ENCODE measurements at places on chromosomes 13 and 19. TPM values are rescaled to one million over a fixed set of nuclear protein-coding genes. Genes with fewer than 3 reads are reported as not detected.

The FCAR gene
- 0.39 TPM for total RNA-seq

GRCh38 chr13:37313372-37313771 is 207.9 kb upstream of the CSNK1A1L start:
- no peaks in the 10 kb centered on the region for H3K36me3 ChIP-seq
- H3K27ac ChIP-seq, result no peak overlapping the region
- H3K27me3 ChIP-seq, result no peaks in the 10 kb centered on the region
- DNase-seq, result no peak
- no peak overlapping the region for H3K4me3 ChIP-seq

DNA sequence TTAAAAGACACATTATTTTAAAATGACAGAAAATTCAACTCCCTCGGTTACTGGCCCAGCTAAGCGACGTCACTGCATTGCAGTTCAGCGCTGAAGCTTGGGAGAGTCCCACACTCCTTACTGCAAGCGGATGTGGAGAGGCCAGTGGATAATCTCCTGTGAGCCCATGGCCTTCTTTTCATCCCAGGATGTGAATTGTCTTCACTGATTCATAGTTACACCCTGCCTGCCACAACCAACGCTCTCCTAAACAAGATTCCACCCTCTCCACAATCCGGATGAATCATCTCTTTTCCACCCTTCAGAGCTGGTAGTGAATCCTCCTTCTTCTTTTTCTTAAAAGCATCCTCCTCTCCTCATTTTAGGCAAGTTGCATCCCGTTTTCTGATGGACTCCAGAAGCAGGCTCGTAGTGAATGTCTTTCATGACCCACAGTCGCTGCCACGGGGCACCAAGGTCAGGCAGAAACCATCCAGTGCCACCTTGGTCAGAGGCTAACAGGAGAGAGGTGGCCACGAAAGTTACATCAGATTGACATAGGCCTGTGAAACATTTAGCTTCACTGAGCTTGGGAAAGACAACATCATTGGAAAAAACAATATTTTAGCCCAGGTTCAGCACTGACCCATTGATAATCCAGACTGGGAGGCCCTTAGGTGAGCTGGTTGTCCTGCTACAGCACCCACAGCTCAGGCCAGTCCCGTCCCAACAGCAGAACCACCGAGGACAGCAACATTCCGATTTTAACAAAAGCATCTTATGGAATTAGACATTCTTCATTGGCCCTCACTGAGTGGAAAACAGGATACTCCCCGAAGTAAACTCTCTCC is 2.0 kb downstream of the GJB2 start:
- H3K4me3 ChIP-seq, result peak overlapping the region; percentile 68
- peaks cover 18% of the 10 kb centered on the region for H3K4me1 ChIP-seq
- H3K27me3 ChIP-seq, result peaks cover 77% of the 10 kb centered on the region
- DNase-seq, result no peak
- no peaks in the 10 kb centered on the region for H3K36me3 ChIP-seq

GRCh38 chr13:76976490-76976889 is 15.4 kb upstream of the CLN5 start:
- no peak overlapping the region for H3K27ac ChIP-seq
- peaks cover 21% of the 10 kb centered on the region for H3K4me1 ChIP-seq
- no peak for DNase-seq
- H3K36me3 ChIP-seq, result no peaks in the 10 kb centered on the region

DNA sequence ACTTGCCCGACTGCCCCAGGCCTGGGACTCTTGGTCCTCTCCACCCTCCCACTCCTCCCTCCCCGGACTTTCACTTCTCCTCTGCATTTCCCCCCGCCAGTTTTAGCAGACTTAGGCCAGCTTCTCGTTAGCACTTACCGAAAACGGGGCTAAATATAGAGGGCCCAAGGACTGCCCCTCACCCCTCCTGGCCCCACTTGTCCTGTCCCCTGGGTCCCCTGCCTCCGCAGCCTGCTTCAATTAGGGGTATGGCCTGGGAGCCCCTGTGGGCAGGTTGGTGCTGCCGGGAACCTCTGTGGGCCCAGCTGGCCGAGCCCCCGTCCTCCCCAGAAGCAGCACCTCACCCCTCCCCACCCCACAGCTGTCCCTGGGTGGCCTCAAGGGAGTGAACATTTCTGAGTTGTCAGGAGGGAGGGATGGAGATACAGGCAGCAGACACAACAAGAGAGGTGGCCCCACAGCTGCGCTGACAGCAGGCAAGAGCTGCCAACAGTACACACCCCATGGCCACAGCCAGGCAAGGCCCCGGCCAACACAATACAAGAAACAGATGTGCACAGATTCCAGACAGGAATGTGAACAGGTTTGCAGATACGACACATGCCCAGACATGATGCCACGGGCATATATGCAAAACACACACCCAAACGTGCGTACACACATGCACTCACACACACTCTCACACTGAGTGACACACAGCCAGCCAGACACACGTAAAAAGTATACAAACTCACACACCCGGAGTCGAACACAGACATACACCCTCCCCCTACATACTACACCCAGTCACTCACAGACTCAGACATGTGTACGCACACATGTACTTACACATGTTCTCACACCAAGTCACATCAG is 2.6 kb downstream of the POU2F2 start:
- H3K4me1 ChIP-seq, result peaks cover 14% of the 10 kb centered on the region
- H3K4me3 ChIP-seq, result no peak overlapping the region
- peaks cover under 1% of the 10 kb centered on the region for H3K36me3 ChIP-seq
- no peak for DNase-seq

DNA sequence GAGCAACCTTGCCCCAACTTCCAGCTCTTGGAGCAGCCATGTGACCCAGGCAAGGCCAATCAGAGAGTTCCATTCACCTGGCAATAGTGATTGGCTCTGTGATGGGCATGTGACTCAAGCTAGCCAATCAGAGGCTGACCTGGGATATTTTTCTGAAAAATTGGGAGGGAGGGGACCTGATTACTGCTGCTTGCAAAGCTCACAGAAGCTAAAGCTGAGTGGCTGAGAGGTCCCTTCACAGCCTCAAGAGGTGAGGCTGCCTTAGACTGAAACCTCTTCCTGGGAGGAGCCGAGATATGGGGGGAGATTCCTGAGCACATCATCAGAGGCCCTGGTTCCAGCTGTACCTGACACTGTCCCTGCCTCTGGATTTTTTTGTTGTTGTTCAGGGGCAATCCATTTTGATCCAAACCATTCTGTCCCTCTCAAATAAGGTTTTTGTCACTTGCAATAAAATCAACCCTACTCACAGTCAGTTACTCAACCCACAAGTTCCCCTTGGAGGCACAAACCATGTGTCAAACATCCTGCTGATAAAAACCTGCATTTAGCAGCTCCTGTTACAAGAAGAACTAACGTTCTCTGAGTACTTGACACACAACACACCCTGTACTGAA is 4.8 kb downstream of the CIB3 start:
- no peaks in the 10 kb centered on the region for H3K36me3 ChIP-seq
- H3K4me1 ChIP-seq, result no peaks in the 10 kb centered on the region
- H3K27me3 ChIP-seq, result peaks cover 5% of the 10 kb centered on the region

The RDH8 gene
- not detected for total RNA-seq

GRCh38 chr13:44976949-44977583 is 12.2 kb downstream of the NUFIP1 start:
- H3K36me3 ChIP-seq, result peaks cover 38% of the 10 kb centered on the region
- H3K27ac ChIP-seq, result no peak overlapping the region
- DNase-seq, result no peak
- peaks cover 1% of the 10 kb centered on the region for H3K4me1 ChIP-seq
- no peaks in the 10 kb centered on the region for H3K27me3 ChIP-seq

The TEX26 gene
- not detected for total RNA-seq

The DOCK9 gene
- 36.6 TPM for total RNA-seq

DNA sequence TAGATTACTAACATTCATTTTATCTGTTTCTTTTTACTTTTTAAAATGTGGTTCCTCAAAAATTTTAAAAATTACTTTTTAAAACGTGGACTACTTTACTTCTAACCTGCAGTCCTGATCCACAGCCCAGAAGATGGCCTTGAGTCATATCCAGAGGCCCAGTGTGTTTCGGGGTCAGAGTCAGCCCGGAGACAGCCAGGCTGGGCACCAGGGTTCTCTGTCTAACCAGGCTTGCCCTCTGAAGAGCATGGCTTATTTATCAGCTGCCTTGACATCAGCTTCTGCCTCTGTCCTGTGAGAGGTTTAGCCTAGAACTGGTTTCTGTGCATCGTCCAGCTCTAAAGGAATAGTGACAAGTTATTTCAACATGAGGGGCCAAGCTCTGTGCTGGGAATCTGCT is 332.0 kb downstream of the FGF9 start:
- no peak overlapping the region for H3K4me3 ChIP-seq
- no peaks in the 10 kb centered on the region for H3K27me3 ChIP-seq
- H3K4me1 ChIP-seq, result peaks cover 3% of the 10 kb centered on the region
- DNase-seq, result no peak

DNA sequence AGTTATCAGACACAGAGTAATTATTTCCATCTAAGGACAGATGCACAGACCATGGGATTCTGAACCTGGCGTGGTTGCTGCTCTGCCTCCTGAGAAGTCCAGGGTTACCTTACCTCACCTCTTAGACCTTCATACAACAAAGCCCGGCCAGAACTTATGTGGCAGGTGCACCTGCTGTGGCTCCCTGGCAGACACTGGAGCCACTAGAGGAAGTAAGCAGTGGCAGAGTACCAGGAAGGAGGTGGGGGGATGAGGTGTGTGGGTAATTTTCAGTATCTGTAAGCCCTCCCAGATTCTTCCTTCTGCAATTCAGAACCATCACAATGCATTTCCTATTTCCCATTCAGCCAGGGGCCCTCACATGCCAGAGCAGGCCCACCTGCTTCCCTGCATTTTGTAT is 106.1 kb upstream of the DOCK9 start:
- H3K4me3 ChIP-seq, result peak overlapping the region; percentile 81
- no peaks in the 10 kb centered on the region for H3K36me3 ChIP-seq
- H3K4me1 ChIP-seq, result peaks cover 26% of the 10 kb centered on the region
- H3K27me3 ChIP-seq, result peaks cover 21% of the 10 kb centered on the region

- H3K27ac ChIP-seq, result no peak overlapping the region
- DNase-seq, result peak; percentile 78
- peaks cover 10% of the 10 kb centered on the region for H3K36me3 ChIP-seq
- no peaks in the 10 kb centered on the region for H3K27me3 ChIP-seq
- no peaks in the 10 kb centered on the region for H3K4me1 ChIP-seq
Measured at GRCh38 chr13:103299079-103299478, 232.9 kb upstream of the SLC10A2 start.

Measured in WTC11 (cell line).